ENCODE measurements at places on chromosomes 4 and X. TPM values are rescaled to one million over a fixed set of nuclear protein-coding genes. Genes with fewer than 3 reads are reported as not detected.

The ADRA2C gene
- not detected for total RNA-seq

The ALAS2 gene
- not detected for total RNA-seq

The FSTL5 gene
- not detected for total RNA-seq

The CSAG1 gene
- total RNA-seq, result not detected

The PRDM8 gene
- total RNA-seq, result 5.4 TPM

The WDFY3 gene
- total RNA-seq, result 0.08 TPM

The SYTL4 gene
- total RNA-seq, result not detected

The KLB gene
- total RNA-seq, result not detected

The FAM156A gene
- 18.8 TPM for total RNA-seq

The FAM236A gene
- total RNA-seq, result not detected

The RGN gene
- total RNA-seq, result not detected

The STPG2 gene
- 0.13 TPM for total RNA-seq

The GABRQ gene
- not detected for total RNA-seq

The PITX2 gene
- not detected for total RNA-seq

The SMIM10L2A gene
- total RNA-seq, result 0.94 TPM

The SUPT20HL1 gene
- total RNA-seq, result not detected

The MUC7 gene
- total RNA-seq, result not detected

The CT45A2 gene
- not detected for total RNA-seq

The AKAP4 gene
- total RNA-seq, result not detected

The DSPP gene
- not detected for total RNA-seq

The AMTN gene
- not detected for total RNA-seq

The HEPH gene
- total RNA-seq, result not detected

The AGA gene
- total RNA-seq, result 27.1 TPM

The SMIM31 gene
- total RNA-seq, result not detected

The CNGA1 gene
- not detected for total RNA-seq

The ARHGAP36 gene
- not detected for total RNA-seq

The SYNPO2 gene
- total RNA-seq, result 0.41 TPM

The PAGE5 gene
- not detected for total RNA-seq

The MXRA5 gene
- total RNA-seq, result not detected

The GAGE2A gene
- not detected for total RNA-seq

The RAB33A gene
- total RNA-seq, result 21.3 TPM

The SGMS2 gene
- not detected for total RNA-seq

The MOB1B gene
- 17.0 TPM for total RNA-seq

The HTRA3 gene
- not detected for total RNA-seq

The CXCL10 gene
- 0.79 TPM for total RNA-seq

The SEPSECS gene
- 14.8 TPM for total RNA-seq

The ARHGAP10 gene
- 8.3 TPM for total RNA-seq
